ENCODE measurements at places on chromosomes 16 and 17.

DNA sequence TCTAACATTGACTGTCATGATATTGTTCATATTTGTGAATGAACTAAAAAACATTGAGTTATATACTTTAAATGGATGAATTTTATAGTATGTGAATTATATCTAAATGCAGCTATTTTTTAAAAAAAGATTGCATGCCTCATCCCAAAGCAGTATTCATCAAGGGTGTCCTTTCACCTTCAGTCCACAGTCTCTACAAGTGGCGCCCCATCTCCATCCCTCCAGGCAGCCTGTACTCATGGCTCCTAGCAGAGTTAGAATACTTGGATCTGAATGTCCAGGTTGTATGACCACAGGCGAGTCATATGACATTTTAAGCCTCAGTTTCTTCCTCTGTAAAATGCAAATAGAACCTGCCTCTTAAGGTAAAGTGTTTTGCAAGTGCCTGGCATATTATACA, 69.8 kb downstream of the TMEM100 start:
- no peak for DNase-seq

GRCh38 chr16:30930160-30930571, 6.8 kb downstream of the FBXL19 start:
- no peak for DNase-seq

- no peak for DNase-seq
Measured at GRCh38 chr16:89087922-89088497, 5.6 kb upstream of the ACSF3 start.

- DNase-seq: no peak
Measured at GRCh38 chr17:64491994-64492393, 4.9 kb downstream of the POLG2 start.

DNA sequence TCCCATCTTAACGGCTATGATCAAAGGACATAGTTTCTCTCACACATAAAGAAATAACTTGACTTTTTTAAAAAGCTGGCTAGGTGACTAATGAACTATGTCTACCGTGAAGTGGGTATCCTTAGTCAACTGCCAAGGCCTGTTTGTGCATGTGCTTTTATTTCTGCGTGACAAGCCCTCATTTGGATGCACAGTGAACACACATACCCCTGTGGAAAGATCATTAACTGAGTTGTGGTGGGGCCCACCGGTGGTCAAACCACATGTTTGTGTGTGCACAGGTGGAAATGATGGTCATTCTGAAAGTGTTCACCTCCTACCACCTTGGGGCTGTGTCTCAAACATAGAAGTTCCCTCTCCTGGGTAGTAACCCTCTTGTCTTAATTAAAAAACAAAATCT, 256.1 kb upstream of the SALL1 start:
- DNase-seq: no peak

- no peak for DNase-seq
Measured at GRCh38 chr17:31371511-31372097, 19.9 kb upstream of the RAB11FIP4 start.

- DNase-seq: no peak
Measured at GRCh38 chr17:74201250-74201649, 2.2 kb upstream of the RPL38 start.

- DNase-seq: no peak
Measured at GRCh38 chr17:65457635-65458257, 103.7 kb downstream of the AXIN2 start.

Data from CD4-positive, alpha-beta T cell treated with Interleukin-15 for 4 hours (primary cell).